ENCODE measurements at places on chromosomes 2 and 18.

- DNase-seq, result peak; percentile 59
Measured at GRCh38 chr2:97267411-97268074, 154.6 kb downstream of the ANKRD36 start.

DNA sequence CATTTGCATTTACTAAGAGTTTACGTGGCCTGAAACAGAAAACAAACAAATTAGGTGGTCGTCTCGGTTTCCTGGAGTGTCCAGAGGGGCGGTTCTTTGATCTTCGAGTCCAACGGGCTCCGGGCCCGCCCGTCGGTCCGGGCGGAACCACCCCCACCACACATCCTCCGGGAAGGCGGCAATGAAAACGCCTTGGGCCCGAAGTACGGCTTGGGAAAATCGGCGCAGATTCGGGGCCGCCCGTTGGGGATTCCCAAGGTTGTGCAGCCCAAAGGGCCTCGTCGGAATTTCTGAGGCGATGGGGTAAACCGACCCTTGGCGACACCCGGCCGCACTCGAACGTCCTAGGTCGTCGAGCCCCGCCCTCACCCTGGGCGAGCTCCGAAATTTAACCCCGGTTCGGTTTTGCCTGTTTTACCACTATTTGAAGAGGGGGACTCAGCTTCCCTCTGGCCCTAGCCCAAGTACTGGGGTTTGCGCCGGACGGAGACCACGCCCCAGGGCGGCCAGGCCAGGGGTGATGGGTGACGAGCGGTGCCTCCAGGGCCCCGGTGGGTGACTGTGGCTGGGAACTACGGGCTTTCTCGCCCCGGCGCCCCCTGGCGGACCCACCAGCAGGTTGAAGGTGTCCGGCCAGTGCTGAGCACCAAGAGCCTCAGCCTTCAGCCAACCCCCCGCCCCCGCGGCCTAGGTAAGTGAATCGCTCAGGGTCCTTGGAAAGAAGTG lies 1.9 kb upstream of the CFAP53 start:
- peak; percentile 90 for DNase-seq

DNA sequence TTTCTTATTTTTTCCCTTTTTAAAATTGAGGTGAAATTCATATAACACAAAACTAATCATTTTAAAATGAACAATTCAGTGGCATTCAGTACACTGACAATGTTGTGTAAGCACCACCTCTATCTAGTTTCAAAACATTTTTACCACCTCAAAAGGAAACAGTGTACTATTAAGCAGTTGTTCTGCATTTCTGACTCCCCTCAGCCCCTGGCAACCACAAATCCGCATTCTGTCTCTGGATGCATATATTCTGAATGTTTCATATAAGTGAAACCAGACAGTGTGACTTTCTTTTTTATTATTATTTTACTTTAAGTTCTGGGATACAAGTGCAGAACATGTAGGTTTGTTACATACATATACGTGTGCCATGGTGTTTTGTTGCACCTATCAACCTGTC lies 19.2 kb upstream of the TANK start:
- no peak for DNase-seq

GRCh38 chr2:99598441-99598840 lies 108.6 kb upstream of the REV1 start:
- no peak for DNase-seq

DNA sequence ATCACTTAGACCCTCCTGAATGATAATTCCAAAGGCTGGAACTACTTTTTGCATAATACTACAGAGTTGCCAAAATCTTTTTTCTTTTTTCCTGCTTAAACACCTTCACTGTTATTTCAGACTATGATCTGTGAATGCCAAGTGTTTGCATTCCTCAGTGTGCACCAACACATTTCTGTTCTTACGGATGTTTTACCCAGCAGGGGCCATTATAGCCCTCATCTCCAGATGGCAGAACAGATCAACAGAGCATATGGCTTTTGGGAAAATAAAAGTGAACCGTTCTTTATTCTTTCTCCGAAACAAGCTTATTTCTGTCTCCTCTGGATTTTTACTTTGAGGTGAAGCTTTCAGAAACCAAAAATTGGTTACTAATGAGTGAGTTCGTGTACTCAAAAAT lies 1226.6 kb upstream of the FAM98A start:
- DNase-seq, result no peak
